ENCODE measurements at places on chromosomes 12 and 14.

GRCh38 chr14:82345184-82345583, 811.5 kb upstream of the SEL1L start:
- no peak for DNase-seq

- DNase-seq, result no peak
Measured at GRCh38 chr14:76882651-76883050, 56.4 kb downstream of the LRRC74A start.

DNA sequence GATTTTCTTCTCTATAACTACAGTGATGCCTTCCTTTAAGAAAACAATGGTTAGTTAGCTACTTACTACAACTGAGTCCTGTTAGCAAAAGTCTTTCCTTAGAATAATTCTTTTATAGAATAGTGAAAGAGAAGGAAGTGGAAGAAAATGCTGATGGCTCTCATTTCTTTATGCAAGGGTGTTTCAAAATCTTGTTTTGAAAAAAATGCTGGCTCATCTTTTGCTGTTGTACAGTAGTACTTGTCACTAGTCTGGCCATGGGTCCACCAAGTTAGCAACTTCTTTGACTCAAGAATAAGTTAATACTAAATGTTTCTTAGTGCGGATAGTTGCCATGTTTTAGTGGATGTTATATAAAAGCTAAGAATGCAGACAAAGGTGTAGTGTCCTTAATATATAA, 225.4 kb downstream of the PTPRO start:
- no peak for DNase-seq

GRCh38 chr12:51815571-51815970, 32.9 kb downstream of the FIGNL2 start:
- DNase-seq, result no peak

DNA sequence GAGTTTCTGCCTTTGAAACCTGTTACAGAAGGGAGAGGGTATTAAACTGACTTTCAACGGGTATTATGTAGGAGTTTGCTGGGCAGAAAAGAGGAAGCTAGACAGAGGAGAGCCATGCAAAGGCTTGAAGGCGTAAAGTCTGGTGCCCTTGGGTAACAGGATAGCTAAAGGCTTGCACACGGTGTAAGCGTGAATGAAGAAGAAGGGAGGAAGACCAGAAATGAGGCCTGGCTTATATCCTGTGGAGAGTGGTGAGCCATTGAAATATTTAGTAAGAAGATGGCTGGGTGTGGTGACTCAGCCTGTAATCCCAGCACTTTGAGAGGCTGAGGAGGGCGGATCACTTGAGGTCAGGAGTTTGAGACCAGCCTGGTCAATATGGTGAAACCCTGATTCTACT, 22.6 kb downstream of the SUDS3 start:
- DNase-seq, result no peak

DNA sequence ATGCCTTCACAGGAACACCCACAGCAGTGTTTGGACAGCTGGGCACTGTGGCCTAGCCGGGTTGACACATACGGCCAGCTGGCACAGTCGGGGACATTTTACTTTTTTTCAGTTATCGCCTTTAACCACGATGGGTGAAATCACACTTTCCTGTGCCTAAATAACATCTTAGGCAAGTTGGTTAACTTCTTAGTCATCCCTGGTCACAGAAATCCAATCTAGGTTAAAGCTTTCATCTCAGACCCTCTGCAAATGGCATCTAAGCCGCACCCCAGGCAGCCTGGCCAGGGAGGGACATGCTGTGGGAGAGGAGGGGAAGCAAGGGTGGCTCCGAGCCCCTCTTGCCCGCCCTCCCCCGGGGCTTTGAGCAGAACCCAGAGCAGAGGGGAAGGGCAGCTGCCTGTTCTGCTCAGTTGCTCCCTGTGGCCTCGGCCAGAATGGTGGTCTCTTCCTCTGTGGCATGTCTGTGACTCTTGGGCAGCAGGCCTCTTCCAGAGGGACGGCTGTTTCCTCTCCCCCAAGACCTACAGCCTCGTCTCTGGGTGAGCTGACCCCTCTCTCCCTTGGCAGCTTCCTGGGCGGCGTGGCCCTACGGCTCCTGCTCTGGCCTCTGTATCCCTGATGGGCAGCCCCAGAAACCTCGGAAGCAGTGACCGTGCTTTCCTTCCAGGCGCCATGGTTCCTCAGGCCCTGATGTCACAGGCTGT, 85.4 kb upstream of the DYNC1H1 start:
- DNase-seq, result no peak

- no peak for DNase-seq
Measured at GRCh38 chr14:96062506-96062905, 23.3 kb downstream of the C14orf132 start.

DNA sequence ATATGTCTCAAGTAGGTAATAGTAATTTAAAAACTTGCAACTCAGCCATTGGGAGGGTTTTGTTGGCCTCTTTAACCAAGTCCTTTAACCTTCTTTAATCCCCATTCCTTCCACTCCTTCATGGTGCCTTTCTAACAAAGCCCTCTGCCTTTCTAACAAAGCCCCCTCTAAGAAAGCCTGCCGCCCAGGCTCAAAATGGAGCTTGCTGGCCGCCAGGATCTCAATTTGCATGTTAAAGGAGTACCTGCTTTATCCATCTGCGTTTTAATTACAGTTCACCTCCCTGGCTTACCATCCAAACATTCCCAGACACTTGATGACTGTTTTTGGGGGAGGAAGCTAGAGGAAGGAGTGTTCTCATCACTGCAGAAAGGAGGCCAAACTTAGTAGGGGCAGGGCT, 183.4 kb downstream of the PTPN11 start:
- no peak for DNase-seq

- peak; percentile 68 for DNase-seq
Measured at GRCh38 chr14:21070610-21071224, 613 bp downstream of the ARHGEF40 start.

GRCh38 chr14:101022121-101022520, 118.6 kb upstream of the RTL1 start:
- DNase-seq, result no peak

- no peak for DNase-seq
Measured at GRCh38 chr12:16674885-16675284, 68.9 kb upstream of the LMO3 start.

DNA sequence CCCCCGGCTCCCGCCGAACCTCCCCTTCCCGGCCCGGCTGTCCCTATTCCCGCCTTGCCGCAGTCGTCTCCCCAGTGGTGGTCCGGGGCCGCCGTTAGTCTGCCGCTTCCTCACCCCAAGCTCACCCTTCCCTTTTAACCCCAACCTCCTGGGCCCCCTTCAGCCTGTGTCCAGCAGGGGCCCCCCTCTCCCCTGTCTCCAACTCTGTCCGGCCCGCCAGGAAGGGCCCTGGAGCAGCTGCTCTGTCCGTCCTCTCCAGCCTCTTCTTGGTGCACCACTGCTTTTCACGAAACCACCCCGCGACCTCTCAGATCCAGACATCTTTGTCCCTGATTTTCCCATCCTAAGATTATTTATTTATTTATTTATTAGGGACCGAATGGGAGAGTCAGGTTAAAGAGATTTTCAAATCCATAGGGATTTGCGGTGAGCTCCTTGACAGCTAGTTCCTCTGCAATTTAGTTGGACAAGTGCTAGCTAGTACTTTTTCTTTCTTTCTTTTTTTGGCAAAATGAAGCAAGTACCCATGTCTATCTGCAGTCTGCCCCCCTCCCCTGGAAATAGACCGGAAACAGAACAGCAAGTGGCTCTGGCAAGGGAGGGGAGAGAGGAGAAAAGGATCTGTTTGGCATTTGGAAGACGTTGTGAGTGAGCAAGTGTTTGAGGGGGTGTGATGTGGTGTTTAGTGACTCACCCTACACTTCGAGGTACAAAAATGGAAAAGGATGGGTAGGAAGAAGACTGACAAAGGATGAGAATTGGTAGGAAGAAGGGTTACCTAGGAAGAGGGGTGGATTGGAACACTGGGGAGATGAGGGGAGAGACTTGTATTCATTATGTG, 632 bp downstream of the UBR7 start:
- peak; percentile 68 for DNase-seq

DNA sequence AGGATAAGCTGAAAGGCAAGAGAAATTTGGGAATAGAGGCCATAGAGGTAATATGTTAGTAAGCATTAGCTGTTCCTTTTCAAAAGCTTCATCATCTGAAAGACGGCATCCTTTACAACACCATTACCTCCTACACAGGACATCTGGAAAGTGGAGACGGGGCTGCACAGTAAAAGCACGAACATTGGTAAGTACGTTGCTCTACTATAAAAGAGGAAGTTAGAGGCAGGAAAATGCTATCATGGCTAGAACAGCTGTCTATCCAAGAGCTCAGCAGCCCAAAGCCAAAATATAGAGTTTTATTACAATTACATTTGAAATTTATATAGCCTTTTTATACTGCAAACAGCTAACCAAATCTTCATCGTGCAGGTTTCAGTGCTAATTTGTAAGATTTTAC, 172.3 kb upstream of the GRIP1 start:
- DNase-seq, result no peak

- DNase-seq, result no peak
Measured at GRCh38 chr14:100033347-100034075, 31.7 kb upstream of the EVL start.

DNA sequence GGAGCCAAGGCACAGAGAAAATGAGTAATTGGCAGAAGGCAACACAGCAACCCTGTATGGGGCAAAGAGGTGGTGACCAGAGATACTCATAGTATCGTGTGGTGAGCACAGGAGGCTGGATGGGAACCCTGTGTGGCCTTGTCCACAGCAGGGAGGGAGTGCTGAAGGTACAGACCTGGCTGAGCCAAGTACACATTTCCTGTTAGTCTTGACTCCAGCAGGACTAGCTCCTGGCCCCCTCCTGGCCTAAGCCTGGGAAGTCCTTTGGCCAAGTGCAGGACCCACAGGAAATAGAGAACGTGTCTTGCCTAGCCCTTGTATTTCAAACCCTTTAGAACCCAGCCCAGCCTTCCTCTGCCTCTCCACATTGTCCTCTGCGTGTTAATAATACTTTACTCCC, 289.8 kb upstream of the PWP1 start:
- no peak for DNase-seq

DNA sequence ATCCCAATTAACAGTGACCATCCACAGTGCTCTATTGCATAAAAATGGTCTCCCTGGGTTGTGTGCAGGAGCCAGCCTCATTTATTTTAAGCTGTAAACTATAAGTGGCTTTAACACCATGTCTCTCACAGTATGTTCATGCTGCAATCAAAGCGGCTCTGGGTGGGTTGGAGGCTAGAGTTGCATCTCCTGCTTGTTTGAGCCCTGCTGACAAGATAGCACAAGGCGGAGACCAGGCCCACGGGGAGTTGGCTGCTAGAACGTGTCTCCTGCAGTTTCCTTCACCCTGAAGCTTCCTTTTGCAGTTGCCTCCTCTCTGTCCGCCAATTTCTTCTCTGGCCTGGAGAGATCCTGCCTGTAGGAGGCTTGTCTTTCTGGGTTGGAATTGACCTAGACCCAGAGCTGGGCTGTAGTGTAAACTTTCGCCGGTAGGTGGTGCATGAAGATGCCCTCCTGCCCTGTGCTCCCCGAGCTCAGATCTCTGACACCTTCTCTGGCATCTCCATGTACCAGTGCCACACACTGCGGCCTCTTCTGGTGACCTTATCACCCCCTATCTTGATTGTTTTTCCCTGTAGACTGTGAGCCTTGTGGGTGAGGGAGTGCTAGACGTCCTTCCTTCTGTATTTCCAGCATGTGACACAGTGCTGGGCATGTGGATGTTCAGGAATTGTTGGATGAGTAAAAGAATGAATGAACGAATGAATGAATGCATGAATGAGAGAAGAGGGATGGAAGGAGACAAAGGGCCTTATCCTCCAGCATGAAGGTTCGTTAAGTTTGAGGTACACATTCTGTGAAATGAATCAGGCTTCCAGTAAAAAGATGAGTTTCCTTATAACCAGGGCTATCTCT, 10.4 kb downstream of the OTUB2 start:
- DNase-seq, result peak; percentile 86

- DNase-seq, result no peak
Measured at GRCh38 chr12:11978726-11979384, 91.9 kb upstream of the BCL2L14 start.

- no peak for DNase-seq
Measured at GRCh38 chr12:53224061-53224896, 7.7 kb downstream of the RARG start.

DNA sequence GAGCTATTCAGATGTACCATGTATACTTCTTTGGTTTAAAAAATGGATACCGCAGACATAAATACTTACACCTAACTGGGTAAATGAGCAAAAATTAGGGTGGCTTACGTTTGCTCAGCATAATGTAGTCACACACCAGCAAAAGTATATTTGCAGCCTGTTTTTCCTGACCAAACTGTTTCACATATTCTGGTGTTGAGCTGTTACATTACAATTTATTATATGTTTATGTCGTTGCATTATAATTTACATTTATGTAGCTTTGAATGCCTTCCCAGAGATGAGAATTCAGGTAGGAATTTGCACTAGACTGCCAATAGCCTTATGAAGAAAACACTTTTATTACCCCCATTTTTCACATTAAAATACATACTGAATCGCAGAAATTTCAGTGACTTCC, 183.3 kb downstream of the PTPRO start:
- no peak for DNase-seq

DNA sequence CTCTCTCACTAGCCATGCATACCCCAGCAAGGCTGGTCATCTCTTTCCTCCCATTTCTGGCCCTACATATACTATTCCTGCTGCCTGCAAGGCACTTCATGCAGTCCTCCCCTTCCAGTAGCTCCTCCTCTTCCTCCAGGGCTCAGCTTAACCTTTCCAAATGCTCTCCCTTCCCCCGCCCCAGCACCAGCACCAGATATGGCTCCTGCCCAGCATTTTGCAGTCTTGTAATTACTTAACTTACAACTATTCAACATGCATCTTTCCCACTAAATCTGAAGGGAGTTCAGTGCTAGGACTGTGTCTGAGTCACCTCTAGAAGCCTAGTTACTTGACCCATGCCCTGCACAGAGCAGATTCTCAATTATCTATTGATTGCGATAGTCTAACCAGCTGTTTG, 1.8 kb upstream of the FBXO21 start:
- DNase-seq, result no peak

- DNase-seq, result no peak
Measured at GRCh38 chr12:90229407-90230170, 521.0 kb upstream of the ATP2B1 start.

DNA sequence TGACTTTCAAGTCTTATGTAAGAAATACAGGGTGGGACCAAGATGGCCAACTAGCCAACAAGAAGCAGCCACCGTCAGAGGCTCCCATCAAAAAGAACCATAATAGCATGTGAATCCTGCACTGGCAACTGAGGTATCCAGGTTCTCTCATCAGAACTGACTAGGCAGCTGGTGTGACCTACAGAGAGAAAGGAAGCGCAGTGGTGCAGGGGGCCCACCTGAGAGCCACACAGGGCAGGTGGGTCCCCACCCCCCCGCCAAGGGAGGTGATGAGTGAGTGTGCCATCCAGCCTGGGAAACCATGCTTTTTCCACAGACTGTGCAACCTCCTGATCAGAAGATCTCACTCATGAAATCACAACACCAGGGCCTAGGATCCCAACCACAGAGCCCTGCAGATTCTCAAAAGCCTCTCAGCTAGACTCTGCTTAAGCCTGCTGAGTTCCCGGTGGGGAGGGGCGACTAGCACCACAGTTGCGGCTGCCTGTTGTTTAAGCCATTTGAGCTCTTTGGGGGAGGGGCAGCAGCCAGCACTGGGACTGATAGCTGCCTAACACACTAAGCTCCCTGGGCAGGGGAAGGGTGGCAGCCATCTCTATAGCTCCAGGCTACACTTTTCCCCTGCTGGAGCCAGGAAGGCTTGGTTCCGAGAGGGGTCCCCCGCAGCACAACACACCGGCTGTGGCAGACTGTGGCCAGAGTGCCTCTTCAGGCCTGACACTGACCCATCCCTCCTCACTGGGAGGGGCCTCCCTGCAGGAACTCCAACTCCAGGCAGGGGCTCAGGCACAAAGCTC, 75.3 kb downstream of the GARIN6 start:
- DNase-seq, result no peak

GRCh38 chr14:76810953-76811400, 1.7 kb downstream of the ANGEL1 start:
- DNase-seq, result peak; percentile 45

- DNase-seq, result no peak
Measured at GRCh38 chr12:124949779-124950728, 35.6 kb upstream of the UBC start.

Measured in hepatic stellate cell (primary cell).